K562 (cell line): ENCODE measurements at places on chromosomes 7 and 10.

- no peak overlapping the region for H3K4me3 ChIP-seq
- no peaks in the 10 kb centered on the region for H3K27me3 ChIP-seq
- DNase-seq = no peak
- H3K4me1 ChIP-seq = peaks cover 9% of the 10 kb centered on the region
Observed at GRCh38 chr7:129902788-129903422, 49.9 kb downstream of the UBE2H start.

- H3K27me3 ChIP-seq = no peaks in the 10 kb centered on the region; the same call in 2 of the 3 replicates
- no peak overlapping the region for H3K4me3 ChIP-seq
- no peaks in the 10 kb centered on the region for H3K36me3 ChIP-seq
- no peak overlapping the region for H3K27ac ChIP-seq
- no peaks in the 10 kb centered on the region for H3K4me1 ChIP-seq
- no peak for DNase-seq
Observed at GRCh38 chr10:114308531-114309363, 69.7 kb downstream of the VWA2 start.

- no peaks in the 10 kb centered on the region for H3K27me3 ChIP-seq
- H3K36me3 ChIP-seq = no peaks in the 10 kb centered on the region
- H3K27ac ChIP-seq = no peak overlapping the region
- no peaks in the 10 kb centered on the region for H3K4me1 ChIP-seq
- H3K4me3 ChIP-seq = no peak overlapping the region
Observed at GRCh38 chr10:76301211-76301610, 869.8 kb downstream of the LRMDA start.

DNA sequence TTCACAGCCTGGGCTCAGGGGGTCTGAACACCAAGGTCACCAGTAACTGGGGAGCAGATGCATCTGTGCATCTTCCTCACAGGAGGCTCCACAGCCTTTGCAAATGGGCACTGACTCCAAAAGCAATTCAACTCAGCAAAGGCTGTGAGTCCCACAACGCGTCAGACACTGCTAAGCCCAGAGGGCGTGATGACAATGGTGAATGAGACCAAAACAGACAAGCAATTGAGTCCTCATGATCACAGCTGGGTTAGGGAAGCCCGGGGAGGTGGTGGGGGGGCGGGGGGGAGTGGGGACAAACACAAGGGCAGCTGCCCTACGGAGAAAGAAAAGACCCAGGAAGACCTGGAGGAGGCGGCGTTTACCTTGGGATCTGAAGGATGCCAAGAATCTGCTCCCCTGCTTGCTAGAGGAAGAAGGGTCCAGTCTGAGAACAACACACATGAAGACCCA lies 61.6 kb upstream of the RNF32 start:
- no peak overlapping the region for H3K4me3 ChIP-seq
- no peaks in the 10 kb centered on the region for H3K4me1 ChIP-seq
- DNase-seq = no peak
- no peaks in the 10 kb centered on the region for H3K36me3 ChIP-seq

- no peaks in the 10 kb centered on the region for H3K27me3 ChIP-seq
- no peak overlapping the region for H3K27ac ChIP-seq
- H3K36me3 ChIP-seq = no peaks in the 10 kb centered on the region
- no peak for DNase-seq
Observed at GRCh38 chr10:84822931-84823630, 494.7 kb downstream of the CCSER2 start.
